ENCODE measurements at places on chromosomes 7 and 10. TPM values are rescaled to one million over a fixed set of nuclear protein-coding genes. Genes with fewer than 3 reads are reported as not detected.

Gene C10orf105
- 0.36 TPM for total RNA-seq

Gene FKBP6
- not detected for total RNA-seq

Gene UFSP1
- 2.6 TPM for total RNA-seq

Gene GNA12
- total RNA-seq: 56.6 TPM

Gene ZNF277
- total RNA-seq: 20.3 TPM

Gene FAM171A1
- 11.2 TPM for total RNA-seq

Gene ADCYAP1R1
- 6.1 TPM for total RNA-seq

DNA sequence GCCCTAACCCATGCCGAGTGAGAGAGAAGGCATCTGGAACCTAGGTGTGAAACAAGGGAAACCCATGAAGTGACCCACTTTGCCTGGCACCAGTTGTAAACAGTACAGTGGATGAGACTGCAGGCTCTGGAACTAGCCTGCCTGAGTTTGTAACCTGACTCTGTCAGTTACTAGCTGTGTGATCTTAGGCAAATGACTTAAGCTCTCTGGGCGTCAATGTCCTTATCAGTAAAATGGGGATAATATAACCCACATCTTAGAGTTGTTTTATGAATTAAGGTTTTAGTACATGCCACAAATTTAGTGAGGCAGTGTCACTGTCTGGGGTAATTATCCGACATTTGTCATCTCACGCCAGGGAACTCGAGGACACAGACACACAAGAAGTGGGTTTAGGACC, 82.9 kb upstream of the AGK start:
- no peak for DNase-seq

GRCh38 chr7:127657500-127657899, 5.5 kb downstream of the SND1 start:
- DNase-seq: no peak

GRCh38 chr10:3251172-3251571, 78.6 kb upstream of the PITRM1 start:
- no peak for DNase-seq

- no peak for DNase-seq
Observed at GRCh38 chr10:23120001-23120934, 24.9 kb downstream of the MSRB2 start.

GRCh38 chr7:66399566-66399965, 194.4 kb downstream of the TPST1 start:
- no peak for DNase-seq

DNA sequence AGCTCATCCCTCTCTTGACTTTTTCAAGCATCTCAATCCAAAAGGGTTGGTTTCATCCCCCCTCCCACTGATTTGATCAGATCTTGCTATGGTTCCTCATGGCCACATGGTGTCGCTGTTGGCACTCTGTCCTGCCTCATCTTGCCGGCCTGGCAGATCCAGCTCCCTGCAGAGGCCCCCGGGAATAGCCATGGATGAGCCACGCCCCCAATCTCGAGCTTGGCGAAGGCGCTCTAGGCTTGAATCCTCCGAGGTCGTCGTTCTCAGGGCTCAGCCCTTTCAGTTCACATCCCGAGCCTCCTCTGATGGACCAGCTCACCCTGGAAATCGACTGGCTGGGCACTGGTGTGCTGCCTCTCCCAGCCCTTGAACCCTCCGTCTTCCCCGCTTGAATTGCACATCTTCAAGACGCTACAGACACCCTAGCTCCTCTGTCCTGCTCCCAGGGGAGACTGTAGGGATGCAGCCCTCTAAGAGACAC, 628.7 kb downstream of the TYW1 start:
- peak; percentile 87 for DNase-seq

- DNase-seq: no peak
Observed at GRCh38 chr7:34296663-34297062, 361.4 kb upstream of the NPSR1 start.

DNA sequence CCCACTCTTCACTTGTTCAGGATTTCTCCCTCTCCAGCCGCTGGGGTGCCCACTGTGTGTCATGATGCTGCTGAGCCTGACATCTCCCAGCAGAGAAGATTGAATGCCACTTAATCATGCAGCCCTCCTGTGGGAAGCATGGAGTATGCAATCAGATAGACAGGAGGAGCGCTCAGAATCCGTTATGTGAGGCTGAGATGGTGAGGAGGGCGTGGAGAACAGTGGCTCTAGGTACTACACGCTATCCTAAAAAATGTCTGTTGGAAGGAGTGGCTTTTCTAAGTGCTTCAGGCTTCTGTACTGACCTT, 334.3 kb downstream of the LRMDA start:
- no peak for DNase-seq

Data from aorta (tissue), 5 donors.